H1 (cell line): ENCODE measurements at places on chromosomes 1 and 21. TPM values are rescaled to one million over a fixed set of nuclear protein-coding genes. Genes with fewer than 3 reads are reported as not detected.

PGLYRP3 gene
- not detected in 2 replicates for total RNA-seq

PYHIN1 gene
- total RNA-seq, result not detected in 2 replicates

OLIG1 gene
- 0.65 and 0.73 TPM in 2 replicates for total RNA-seq

TEX38 gene
- total RNA-seq, result not detected in 2 replicates

ADCY10 gene
- total RNA-seq, result not detected in 2 replicates

KAZN gene
- 10.6 and 11.8 TPM in 2 replicates for total RNA-seq

OR10J1 gene
- total RNA-seq, result not detected in 2 replicates

DDAH1 gene
- 52.1 and 54.5 TPM in 2 replicates for total RNA-seq

PADI4 gene
- not detected in 2 replicates for total RNA-seq

SELE gene
- not detected in 2 replicates for total RNA-seq

NTNG1 gene
- total RNA-seq, result 3.4 and 4.1 TPM in 2 replicates

FTCD gene
- 3.3 and 6.0 TPM in 2 replicates for total RNA-seq

CADM3 gene
- 8.3 and 8.9 TPM in 2 replicates for total RNA-seq

C1orf35 gene
- total RNA-seq, result 19.9 and 22.5 TPM in 2 replicates

BCAR3 gene
- total RNA-seq, result 8.3 and 9.2 TPM in 2 replicates

FAM3B gene
- total RNA-seq, result 2.0 and 3.1 TPM in 2 replicates

ZNF648 gene
- 0.20 and 0.23 TPM in 2 replicates for total RNA-seq

PKLR gene
- total RNA-seq, result 2.3 and 2.4 TPM in 2 replicates

PODN gene
- 0.11 and 0.17 TPM in 2 replicates for total RNA-seq

PRKAA2 gene
- 5.9 and 6.4 TPM in 2 replicates for total RNA-seq

FCRL1 gene
- total RNA-seq, result not detected in 2 replicates

ACKR1 gene
- 0.61 TPM in 2 replicates for total RNA-seq

CD34 gene
- total RNA-seq, result 0.39 and 0.46 TPM in 2 replicates

SETD4 gene
- total RNA-seq, result 46.6 and 47.4 TPM in 2 replicates

PGBD5 gene
- 18.4 and 21.2 TPM in 2 replicates for total RNA-seq

UTS2 gene
- not detected in 2 replicates for total RNA-seq

HTR6 gene
- total RNA-seq, result 0.69 and 0.76 TPM in 2 replicates

OR2T12 gene
- not detected in 2 replicates for total RNA-seq

FCRL3 gene
- not detected in 2 replicates for total RNA-seq
